ENCODE measurements at places on chromosomes 2 and 18.

DNA sequence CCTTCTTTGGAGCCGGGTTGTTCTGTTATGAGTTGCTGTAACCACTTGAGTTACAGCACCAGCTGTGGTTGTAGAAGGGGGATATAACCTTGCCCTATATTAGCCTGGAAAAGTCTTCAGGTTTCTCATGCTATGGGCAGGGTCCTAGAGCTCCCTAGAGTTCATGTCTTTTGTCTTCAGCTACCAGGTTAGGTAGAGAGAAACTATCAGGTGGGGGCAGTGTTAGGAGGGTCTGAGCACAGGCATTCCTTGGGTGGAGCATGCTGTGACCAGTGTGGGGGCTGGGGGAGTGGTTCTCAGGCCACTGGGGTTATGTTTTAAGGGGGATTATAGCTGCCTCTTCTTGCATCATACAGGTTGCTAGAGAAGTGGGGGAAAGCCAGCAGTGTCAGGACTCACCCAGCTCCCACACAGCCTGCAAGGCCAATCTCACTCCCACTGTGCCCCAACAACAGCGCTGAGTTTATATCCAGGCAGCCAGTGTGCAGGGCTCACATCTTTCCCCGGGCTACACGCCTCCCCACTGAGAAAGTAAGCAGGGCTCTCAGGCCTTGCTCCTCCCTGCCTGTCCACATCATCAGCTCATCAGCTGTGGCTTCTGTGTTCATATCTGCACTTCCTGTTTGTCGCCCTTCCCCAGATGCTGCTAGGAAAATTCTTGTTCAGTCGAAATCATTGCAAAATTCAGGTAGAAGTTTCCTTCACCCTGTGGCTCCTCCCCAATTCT is 133.8 kb upstream of the NRXN1 start:
- DNase-seq: no peak

- DNase-seq: no peak
These were observed 1.6 kb downstream of the NUP35 start for GRCh38 chr2:183125659-183126341.

DNA sequence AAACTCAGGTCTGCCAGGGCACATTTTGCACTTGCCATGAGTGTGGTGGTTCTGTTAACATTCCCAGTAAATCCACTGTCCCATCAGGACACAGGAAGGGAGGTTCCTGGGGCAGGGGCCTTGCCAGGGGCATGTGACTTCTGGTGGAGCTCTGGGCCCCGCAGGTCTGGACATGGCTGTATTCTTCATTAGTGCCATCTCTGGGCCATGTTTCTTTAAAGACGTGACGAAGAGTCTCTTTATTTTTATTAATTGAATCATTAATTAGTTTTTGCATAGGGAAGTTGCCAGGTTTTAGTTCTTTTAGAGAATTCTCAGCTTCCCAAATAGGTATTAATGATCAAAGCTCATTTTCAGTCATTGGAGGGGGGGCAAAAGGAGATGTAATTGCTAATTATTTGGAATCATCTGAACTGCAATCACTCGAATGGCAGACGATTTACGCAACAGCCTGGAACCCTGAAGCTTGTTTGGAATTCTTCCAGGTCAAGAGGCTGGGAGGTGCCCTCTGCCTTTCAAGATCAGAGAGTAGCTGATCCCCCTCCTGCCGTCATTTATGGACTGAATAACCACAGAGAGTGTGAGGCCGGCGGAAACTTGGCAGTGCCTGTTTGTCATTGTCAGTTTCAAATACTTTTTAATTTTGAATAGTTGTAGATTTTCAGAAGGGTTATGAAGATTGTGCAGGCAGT is 106.2 kb downstream of the RTP5 start:
- DNase-seq: no peak

DNA sequence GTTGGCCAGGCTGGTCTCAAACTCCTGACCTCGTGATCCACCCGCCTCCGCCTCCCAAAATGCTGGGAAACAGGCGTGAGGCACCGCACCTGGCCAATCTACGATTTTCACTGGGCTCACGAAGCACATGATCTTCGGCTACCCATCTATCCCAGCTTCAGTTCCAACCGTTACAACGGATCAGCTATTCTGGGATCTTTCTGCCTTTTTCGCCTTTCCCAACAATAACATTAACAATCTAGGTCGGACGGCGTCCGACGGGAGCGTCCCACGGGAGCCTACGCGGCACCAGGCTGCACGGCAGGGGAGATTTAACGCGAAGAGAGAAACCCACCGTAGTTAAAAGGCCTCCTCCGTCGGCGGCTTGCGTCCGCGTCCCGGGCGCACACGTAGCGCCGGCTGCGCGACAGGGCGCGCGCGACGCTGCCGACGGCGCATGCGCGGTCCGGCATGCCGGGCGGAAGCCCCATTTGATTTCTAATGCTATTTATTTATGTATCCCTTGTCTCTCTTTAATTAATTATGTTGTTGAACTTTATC is at the start of gene MSL3B:
Gene MSL3B, minus strand, starts transcription at position 394 of the 540 bp plus-strand sequence.
- peak; percentile 60 for DNase-seq

- DNase-seq: no peak
These were observed 61.6 kb downstream of the SNORC start for GRCh38 chr2:232931636-232932035.

GRCh38 chr2:127576433-127577207 is 41.1 kb downstream of the MYO7B start:
- no peak for DNase-seq

DNA sequence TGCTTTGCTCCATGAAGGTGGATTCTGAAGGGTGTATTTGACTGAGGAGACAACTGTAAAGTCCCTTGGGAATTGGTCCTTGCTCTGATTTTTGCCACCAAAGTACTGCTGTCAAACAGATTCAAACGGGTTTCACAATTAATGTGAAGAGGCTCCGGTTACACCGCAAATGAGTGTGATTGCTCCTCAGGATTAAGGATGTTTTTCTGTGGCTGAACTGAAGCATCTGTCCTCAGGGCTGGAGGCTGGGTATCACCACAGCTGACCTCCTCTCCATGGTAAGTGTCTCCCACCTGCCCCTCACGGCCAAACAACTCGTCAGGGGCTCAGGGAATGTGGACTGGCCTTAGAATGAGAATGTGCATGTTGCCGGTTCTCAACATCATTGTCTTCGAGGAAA is 130.4 kb upstream of the NDUFV2 start:
- no peak for DNase-seq

GRCh38 chr2:225598897-225599296 is 199.4 kb downstream of the NYAP2 start:
- no peak for DNase-seq

- DNase-seq: no peak
These were observed 49.5 kb upstream of the GPR17 start for GRCh38 chr2:127596311-127597045.

GRCh38 chr2:52386433-52387030 is 1354.6 kb upstream of the NRXN1 start:
- DNase-seq: no peak

DNA sequence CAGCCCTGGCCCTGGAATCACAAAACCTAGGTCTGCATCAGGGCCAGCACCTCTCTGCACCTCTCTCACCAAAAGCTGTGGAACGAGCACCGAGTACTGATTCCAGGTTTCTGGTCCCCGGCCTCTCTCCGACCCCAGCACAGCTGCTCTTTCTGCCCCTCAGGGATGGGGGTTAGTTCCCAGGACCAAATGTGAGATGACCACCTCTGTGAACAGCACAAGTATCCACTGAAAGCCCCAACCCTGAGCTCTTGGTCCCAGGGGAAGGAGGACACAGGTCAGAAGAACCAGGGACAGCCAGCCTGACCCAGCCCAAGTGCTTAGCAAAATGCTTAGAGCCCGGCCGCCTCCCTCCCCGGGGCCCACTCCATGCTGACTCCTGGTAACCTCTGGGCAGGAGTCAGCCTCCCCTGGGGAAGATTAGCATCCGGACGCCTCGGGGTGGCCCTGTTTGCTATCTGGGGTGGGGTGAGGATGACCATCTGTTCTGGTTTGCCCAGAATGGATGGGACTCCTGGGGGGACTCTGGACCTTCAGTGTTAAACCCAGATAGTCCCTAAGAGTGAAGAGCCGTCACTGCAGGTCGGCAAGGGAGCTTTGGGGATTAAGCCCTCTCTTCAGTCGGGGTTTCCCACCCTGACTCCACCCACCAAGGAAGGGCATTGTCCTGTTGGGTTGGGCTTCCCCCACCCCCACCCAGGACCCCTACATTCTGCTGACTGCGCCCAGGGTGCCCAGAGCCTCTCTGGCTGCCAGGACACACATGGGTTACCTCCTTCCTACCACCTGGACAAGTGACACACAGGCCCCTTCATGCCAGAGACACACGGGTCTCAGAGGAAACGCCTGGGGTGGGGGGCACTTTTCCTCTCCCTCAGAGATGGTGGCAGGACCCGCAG is 9.4 kb upstream of the GPR55 start:
- no peak for DNase-seq

- DNase-seq: peak; percentile 30
These were observed 579 bp downstream of the LOXL3 start for GRCh38 chr2:74552914-74553811.

DNA sequence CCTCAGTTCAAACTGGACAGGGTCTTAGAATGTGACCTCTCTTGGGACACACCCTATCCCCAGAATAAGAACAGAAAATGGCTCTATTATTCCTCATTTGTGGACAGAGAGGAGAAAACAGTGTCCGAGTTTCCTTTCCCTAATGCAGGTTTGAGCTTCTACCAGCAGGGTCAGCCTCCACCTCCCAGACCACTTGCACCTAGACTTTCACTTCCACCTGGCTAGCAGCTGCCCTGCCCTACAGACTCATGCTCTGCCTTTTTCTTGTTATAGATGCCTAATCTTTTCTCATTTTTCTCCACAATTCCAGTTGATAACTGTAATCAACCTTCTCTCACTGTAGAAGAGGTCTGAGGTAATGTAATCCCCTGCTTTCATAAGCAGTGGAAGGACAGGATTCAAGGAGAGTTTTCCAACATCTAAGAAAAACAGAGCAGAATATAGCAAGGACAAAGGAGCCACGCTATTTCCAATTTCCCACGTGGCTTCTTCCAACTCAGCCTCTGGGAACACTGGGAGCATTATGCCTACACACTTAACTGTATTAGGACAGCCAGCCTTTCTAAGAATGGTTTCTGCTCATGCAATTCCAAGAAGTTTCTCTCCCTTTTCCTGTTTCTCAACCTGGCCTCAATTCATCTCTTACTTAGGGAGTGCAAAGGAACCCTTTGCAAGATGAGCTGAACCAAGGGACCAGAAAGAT is 239.8 kb downstream of the BCL11A start:
- no peak for DNase-seq

DNA sequence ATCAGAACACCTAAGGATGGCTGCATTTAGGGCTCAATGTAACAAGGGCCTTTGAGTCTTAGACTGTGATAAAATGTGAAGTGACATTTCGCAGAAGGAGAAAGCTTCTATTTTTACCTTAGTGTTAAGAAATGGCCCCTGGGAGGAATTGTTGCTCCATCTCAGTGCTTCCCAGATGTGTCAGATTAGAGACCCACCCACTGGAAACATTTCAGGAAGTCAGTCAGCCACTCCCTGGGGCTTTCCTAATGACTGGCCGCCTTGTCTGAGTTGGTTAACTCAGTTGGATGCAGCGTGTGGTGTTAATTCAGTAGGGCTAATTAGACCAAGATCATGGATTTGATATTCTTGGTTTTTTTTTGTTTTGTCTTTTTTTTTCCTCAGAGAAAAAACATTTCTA is 355.9 kb downstream of the PIK3C3 start:
- no peak for DNase-seq
